A549 treated with Hydrocortisone at 1 μM for 4 hours (cell line): ENCODE measurements at places on chromosomes 6 and 20. TPM values are rescaled to one million over a fixed set of nuclear protein-coding genes. Genes with fewer than 3 reads are reported as not detected.

Gene OOEP
- not detected in 5 replicates for total RNA-seq

Gene C20orf144
- total RNA-seq = 0.05 to 0.13 TPM (median 0.08 TPM) in 5 replicates

Gene C6orf132
- 2.7 to 3.3 TPM (median 3.1 TPM) in 5 replicates for total RNA-seq

Gene ECT2L
- not detected in 5 replicates for total RNA-seq

Gene BEND6
- total RNA-seq = 0.65 to 0.92 TPM (median 0.88 TPM) in 5 replicates

Gene RAB44
- 0.02 to 0.07 TPM (median 0.05 TPM) in 3 of 5 replicates, not detected in the others for total RNA-seq

Gene MYB
- 0.59 to 1.2 TPM (median 0.95 TPM) in 5 replicates for total RNA-seq

Gene FHL5
- not detected in 5 replicates for total RNA-seq

Gene SPINT4
- total RNA-seq = not detected in 5 replicates

Gene BIRC7
- 1.6 to 3.2 TPM (median 2.1 TPM) in 5 replicates for total RNA-seq

Gene ASIP
- total RNA-seq = not detected in 5 replicates
